ENCODE measurements at places on chromosomes 11 and 22.

DNA sequence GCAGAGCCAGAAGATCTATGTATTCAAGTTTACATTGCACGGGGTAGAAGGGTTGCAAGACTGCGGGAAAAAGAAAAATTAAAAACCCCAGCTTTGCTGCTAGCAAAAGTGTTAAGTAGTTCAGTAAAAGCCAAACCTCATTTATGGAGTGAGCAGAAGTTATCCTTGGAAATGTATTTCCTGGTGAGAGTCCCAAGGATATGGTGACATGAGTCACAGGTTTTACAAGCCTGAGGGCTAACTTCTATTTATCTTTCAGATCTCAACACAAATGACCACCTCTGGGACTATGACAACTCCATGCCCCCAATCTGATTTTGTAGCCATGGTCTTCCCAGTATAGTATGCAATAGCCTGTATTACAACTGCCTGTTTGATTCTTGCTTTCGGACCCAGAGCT, 26.1 kb downstream of the ABTB2 start:
- no peak for DNase-seq

DNA sequence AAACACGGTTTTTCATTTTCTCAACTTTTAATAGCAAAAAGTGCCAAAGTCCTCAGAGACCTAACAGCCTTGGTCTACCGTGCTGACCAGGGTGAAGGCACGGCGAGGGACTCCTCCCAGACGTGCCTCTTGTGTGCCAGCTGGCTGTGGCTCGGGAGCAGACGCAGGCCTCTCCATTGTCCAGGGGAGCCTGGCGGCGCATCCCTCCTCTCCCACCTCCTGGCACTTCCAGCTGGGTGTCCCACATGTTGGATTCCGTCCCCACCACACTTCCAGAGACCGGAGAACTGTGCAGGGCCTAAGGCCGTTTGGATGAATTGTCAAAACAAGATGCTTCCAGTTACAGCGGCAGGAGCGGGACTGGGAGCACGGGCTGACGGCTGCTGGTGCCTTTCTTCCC, 11.6 kb downstream of the CDPF1 start:
- DNase-seq: no peak

- no peak for DNase-seq
These were observed 803.2 kb upstream of the CCDC90B start for GRCh38 chr11:84089072-84090057.

- DNase-seq: no peak
These were observed 7.2 kb downstream of the ELFN2 start for GRCh38 chr22:37419969-37420685.

DNA sequence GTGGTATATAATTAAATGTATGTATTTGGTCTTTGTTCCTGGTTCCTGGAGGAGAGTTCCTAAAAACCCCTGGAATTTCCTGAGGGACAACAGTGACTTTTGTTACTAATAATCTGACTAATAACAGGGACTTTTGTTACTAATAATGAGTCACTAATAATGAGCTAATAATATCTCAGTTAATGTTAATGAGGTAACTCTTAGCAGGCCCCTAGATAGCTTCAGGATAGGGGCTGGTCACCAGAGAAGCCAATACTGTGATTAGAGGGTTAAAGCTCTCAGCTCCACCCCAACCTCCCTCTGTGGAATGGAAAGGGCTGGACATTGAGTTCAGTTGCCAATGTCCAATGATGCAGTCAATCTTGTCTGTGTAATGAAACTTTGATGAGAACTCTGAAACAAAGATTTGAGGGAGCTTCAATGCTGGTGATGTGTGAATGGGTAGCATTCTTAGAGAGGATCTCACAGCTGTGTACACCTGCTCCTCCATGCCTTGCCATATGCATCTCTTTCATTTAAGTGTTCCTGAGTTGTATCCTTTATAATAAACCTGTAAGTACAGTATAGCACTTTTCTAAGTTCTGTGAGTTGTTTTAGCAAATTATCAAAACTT, 1431.4 kb upstream of the TENM4 start:
- no peak for DNase-seq

- no peak for DNase-seq
These were observed 110.5 kb downstream of the ZNF280B start for GRCh38 chr22:22397875-22398524.

DNA sequence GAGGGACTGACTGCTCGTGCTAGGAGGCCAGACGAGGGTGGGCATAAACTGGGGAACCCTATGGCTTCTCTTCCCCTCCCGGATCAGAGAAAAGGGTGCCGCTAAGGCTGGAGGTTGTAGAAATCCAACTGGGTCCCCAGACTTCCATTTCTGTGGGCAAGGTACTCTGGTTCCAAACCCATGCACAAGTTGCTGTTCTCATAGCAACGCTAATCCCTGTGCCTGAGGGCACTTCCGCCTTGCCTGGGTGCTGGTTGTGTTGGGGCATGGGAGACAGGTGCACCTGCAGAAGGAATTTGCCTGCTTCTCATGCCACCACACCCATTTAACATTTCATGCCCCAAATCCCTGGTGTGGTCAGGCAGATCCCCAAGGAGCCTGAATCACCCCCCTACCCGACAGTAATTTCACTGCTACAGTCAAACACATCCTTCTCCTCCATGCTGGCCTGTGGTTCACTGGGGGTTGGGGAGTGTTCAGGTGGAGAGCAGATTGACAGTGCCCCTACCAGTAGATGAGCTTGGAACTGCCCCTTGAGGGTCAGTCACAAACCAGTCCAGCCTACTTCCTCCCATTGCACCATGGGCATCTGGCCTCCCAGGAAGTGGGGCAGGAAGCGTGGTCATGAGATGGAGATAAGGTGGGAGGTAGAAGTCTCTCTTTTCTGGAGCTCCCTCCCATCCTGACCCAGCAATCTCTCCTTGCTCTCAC, 1.2 kb downstream of the C2CD2L start:
- no peak for DNase-seq
